ENCODE measurements at places on chromosomes 5 and 9.

DNA sequence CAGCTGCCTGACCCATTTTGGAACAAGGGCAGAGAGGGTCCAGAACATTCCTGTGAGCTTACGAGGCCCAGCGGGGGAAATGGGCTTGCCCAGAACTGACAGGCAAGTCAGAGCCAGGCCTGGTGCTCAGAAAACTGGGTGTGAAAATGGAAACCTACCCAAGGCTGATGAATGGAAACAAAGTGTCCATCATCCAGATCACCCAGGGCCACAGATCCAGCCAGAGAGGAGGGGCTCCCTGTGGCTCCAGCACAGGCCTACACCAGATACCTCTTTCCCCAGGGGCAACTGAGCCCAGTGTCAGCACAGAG lies 3.1 kb downstream of the CLTB start:
- no peak for DNase-seq

- DNase-seq: no peak
Observed at GRCh38 chr5:75856056-75856455, 138.8 kb upstream of the POC5 start.

DNA sequence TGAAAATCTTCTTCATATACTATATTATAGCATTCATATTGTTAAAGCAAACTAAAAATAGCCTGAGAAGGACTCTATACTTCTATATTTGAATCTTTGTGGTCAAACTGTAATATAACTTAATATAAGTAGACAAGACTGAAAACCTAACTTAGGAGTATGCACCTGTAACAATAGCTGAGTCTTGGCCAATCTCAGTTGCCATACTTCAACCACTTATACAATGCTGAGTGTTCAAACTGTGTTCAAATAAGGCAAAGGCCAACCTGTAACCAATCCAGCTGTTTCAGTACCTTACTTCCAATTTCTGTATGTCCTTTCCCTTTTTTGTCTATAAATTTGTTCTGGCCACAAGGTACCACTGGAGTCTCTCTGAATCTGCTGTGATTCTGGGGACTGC lies 1360.8 kb upstream of the CDH9 start:
- DNase-seq: no peak

GRCh38 chr9:136854113-136854841 lies 2.1 kb downstream of the MAMDC4 start:
- DNase-seq: no peak

DNA sequence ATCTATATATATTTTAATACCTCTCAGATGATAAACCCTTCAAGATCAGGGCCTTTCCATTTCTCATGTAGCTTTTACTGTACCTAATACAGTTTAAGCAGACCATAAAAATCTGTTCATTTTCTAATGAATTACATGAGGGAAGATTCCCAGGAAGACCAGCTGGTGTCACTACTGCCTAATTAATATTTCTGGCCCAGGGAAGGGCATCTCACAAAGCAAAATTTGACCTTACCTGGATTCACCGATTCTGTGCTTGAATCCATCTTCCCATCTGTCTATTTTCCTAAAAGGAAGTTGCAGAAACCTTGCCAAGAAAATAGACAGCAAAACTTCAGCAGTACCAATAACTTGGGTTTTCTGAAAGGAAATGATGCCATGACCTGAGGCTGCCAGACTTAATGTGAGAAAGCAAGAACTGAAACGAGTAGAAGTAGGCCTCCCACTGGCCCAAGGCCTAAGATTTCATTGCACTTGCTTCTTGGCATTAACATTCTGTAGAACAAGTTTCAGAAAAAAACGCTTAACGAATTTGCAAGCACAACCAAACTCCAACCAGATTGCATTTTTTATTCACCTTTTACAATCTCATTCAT lies 83.0 kb upstream of the GLIS3 start:
- no peak for DNase-seq

GRCh38 chr9:116123171-116123570 lies 30.4 kb upstream of the PAPPA start:
- no peak for DNase-seq

GRCh38 chr5:130693509-130693908 lies 471.5 kb downstream of the HINT1 start:
- no peak for DNase-seq

DNA sequence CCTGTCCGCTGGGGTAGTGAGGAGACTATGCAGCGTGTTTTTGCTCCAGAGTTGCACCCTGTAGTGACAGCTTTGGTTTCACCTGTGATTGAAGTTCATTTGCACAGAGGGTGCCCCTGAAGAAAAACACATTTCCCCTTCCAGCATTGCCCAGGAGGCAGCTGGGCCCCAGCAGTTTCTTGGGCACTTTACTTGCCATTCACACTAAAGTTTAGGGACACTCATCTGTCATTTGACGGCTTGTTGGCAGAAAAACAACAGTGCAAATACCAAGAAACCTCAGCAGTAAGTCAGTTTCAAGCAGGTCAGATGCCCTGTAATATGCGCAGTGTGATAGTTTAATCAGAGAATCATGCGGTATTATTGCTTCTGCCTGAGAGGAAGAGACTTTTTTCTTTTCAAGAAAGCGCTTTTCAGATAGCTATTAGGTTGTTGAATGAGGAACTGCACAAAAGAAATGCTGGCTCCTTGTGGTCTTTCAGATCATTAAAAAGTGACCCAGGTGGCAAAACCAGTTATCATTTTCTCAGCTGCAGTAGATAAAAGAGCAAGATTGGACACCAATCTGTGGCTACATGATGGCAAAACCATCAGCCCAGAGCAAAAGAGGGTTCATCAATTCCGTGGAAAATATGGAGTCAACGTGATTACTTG lies 136.2 kb upstream of the PUM3 start:
- no peak for DNase-seq
